ENCODE measurements at places on chromosomes 3 and 15.

DNA sequence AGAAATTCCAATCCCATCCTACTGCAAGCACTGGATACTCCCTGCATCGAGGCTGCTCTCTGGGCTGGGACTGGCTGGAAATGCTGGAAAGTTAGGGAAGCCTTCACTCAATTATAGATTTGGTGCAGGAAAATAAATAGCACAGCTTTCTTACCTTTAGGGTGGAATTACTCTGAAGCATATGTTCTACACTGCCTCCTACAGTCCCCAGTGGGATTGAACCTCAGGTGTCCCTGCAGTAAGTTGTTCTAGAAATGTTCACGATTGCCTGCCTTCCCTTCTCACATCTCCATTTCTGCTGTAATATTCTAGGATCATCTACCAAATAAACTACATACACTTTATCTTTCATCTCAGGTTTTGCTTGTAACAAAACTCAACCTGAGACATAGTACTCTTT, 536.7 kb upstream of the LMCD1 start:
- DNase-seq = no peak

DNA sequence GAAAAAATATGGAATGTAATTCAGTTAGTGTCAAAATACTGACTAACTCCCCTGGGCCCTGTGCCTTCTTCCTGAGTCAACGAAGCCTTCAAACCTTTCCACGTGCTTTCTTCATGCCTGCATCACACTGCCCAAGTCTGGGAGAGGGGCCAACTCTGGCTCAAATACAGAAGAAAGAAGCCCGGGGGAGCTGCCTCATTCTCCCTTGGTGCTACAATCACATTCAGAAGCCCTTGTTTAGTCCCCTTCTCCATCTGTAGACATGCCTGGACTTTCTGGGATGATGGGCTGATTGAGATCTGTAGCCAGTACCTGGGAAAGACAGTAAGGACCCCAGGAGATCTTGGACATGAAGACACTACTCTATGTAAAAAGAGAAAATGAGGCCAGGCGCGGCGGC, 77.8 kb upstream of the GSK3B start:
- DNase-seq = no peak

DNA sequence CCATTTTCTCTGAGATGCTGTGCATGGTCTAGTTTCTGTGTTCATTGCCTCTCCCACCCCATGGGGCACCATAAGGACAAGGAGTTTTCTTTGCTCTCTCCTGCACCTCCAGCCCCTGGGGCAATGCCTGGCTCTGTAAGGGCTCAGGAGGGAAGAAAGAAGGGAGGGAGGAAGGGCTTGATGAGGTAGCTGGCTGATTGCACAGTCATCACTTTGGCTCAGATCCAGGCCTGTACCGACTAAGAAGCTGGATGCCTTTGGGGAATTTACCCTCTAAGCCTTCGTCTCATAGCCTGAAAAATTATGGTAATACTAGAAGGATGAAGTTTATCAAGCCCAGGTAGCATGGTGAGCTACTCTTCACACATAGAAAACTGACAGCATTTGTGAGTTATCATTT, 382.9 kb downstream of the GABRG3 start:
- DNase-seq = no peak

DNA sequence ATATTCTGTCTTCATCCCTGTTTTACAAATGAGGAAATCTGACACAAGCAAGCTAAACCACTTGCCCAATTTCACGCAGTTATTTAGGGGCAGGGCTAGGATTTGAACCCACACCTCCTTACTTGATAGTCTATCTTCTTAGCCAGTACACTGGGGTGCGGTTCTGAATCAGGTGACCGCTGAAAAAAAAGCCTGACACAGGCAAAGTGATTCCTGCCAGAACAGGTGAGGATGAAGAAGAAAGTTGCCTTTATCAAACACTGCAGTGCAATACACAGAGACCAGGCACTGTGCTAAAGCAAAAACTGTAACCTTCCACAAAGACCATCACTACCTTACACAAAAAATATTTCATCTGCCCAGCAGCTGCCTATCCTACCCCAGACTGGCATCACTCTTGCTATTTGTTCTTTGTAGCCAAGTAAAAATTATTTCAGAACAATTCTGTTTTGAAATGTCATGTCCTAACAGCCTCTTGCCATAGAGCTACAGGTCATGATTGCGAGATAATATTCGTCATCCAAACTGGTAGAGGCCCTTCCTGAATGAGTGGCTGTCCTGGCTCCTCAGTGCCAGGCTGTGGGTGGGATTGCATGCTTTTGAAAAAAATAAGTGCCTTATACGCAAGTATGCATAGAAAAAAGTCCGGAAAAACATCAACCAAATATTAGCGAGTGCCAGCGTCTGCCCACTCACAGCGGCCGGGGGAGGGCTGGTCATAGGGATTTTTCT, 142.3 kb upstream of the TPM1 start:
- DNase-seq = no peak

DNA sequence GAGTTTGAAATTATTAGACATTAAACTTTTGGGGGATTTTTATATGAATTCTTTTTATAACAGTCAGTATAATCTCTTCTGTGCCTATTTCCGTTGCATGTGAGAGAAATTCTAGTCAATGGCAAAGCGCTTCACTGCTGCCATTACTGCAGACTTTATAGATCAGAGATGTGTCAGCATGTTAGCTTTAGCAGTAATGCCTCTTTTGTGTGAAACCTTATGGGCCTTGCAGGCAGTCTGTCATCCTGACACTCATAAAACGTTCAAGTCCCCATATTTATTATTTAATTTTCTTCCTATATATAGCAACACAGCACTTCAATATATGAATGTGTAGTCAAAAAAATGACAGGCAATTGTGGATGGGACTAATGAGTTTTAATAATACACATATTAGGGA, 191.0 kb downstream of the NLGN1 start:
- no peak for DNase-seq

GRCh38 chr3:36796161-36796560, 31.8 kb upstream of the DCLK3 start:
- DNase-seq = no peak

DNA sequence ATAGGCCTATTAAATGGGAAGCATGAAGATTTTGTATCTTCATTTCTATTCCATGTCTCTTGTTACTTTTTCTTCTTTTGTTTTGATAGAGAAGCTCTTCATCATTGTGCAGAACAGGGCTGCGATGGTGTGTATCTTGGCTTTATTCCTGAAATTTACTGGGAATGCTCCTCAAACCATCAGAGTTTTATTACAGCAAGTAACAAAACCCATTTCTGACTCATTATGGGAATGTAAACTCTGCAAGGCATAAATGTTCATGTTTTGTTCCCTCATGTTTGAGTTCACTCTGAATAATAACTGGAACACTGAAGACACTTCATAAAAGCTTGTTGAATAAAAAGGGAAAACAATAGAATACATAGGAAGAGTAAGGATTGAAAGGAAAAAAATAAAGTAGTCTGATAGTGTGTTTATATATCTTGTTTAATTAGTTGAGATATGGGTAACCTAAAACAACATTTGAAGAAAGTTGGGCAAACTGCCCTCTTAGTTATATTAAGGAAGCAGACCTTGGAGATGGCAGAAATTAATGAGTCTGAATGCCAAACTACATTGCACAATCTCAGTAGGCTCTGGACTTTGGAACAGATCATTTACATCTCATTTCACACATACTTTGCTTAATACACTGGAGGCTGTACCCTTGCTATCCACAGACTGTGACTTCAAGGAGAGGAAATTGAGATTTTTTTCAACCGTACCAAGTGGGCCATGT, 521.5 kb downstream of the GRM7 start:
- DNase-seq = no peak

DNA sequence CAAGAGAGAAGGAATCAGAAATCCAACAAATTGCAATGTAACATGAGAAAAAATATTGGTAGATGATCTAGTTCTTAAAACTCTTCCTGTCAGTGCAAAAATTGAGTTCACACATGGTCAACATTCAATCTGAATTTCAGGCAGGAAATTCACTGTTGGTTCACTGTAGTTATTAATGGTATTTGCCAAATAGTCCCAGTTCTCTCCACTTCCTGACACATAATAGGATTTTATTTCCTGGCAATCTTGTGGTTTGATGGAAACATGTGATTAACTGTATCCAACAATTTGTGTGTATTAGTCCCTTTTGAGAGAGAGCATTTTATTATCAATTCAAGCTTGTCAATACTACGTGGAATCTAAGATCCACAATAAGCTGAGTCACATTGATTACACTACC, 1103.1 kb downstream of the ROBO2 start:
- no peak for DNase-seq

DNA sequence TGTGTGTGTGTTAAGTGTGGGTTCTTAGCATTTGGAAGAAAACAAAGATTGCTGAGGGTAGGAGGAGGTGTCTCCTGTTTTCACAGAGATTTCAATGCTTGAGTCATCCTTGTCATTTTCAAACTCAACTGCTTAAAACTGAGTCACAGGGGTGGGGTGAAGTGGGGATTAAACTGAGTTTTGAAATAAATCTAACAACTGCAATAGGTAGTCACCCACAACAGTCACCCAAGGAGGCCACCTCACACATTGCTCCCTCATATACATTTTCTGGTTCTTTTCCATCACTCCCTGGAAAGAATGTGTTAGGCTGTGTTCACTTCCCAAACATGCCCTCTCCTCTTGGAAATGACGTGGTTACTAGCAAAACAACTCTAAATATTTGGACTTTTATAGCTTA, 187.7 kb upstream of the CMC1 start:
- DNase-seq = no peak

DNA sequence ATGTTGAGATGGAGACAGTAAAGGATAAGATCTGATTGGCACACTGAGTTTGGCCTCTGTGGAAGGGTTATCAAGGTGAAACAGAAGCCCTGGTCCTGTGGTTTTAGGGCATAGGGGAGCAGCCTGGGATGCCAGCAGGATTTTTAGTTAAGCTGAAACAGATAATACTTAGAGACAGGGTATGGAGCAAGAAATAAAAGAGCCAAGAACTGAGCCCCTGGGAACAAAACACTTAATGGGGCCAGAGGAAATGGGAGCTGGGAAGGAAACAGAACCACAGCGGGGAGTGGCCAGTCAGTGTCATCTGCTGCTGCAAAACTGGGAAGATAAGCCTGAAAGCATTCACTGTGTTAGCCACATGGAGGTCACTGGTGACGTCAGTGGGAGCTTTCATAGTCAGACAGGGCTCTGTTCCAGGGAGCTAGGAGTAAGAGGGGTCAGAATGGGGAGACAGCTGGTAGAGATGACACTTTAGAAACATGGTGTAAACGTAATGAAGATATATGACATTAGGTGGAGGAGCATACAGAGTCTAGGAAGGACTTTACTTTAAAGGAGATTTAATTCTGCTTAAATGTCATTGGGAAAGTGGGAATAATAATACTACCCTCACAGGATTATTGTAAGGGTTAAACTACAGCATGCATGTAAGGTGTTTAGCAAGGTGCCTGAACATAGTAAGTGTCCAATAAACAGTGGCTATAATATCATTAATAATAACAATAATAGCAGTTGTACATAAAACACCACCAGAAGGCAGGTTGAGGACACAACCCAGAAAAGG, 172.7 kb upstream of the CTNNB1 start:
- DNase-seq = no peak

DNA sequence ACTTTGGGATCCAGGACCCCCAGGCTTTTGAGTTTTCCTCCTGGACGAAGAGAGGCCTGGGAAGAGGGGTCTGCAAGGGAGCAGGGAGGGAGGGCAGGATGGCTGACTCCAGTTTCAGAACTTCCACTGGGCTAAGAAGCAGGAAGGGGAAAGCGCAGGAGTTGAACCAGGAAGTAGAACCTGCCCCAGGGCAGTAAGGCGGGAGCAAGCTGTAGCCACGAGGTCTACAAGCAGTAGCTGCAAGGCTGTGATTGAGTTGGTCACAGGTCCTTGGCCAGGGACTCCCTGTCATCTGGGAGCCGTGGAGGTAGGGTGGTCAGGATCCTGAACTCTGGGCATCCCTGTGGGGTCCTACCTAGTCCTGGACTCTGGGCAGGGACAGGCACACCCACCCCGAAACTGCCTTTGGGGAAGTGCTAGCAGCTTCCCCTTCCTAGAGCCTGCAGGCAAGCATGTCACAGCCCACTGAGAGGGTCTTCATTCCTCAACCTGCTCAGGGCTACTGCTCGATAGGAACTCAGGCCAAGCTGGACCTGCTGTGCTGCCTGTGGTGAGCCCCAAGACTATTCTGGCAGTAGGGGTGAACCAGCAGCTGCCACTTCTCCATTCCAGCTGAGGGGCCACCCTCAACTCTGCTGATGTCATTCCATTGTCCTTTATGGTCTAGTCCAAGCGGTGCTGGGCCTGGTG, 5.8 kb upstream of the GNAI2 start:
- no peak for DNase-seq

GRCh38 chr3:146334151-146334550, 83.2 kb upstream of the PLSCR4 start:
- no peak for DNase-seq

GRCh38 chr3:182969277-182969676, 11.1 kb downstream of the DCUN1D1 start:
- no peak for DNase-seq

DNA sequence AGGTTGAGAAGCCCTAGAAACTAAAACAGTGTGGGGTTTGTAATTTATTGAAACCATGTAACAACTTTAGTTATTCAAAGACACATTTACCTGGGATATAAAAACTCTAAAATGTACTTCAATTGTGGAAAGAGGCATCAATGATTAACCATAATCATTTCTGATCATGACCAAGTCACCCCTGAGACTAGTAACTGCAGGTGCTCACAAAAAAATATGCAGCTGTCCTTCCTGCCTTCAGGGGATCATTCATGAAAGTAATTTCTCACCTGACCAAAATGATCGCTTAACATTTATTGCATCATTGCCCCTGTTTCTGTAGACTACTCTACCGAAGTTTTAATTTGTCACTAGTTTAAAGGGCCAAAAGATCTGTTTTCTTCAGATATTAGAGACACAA, 9.0 kb downstream of the ACP3 start:
- DNase-seq = no peak

DNA sequence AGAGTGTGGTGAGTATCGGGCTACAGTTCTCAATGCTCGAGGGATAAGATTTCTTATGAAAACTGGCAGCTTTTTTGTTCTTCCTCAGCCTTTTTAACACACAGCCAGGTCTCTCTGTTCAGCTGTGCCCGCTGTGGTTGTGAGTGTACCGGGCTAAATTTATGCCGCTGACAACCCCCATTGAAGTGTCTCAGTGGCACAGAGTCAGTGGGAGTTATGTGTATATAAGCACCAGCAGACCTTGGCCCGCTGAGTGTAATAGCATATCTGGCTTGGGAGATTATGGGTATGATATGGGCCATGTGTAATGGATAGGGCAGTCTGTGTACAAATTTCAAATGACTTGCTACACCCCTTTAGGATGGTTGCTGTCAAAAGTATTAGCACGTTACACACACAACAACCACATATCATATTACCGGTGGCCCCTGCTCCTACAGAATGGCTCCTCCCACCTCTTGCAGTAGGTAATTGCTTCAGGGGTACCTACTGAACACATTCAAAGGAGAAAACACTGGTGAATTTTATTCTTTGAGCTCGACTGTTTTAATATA, 26.9 kb upstream of the NR2F2 start:
- no peak for DNase-seq

DNA sequence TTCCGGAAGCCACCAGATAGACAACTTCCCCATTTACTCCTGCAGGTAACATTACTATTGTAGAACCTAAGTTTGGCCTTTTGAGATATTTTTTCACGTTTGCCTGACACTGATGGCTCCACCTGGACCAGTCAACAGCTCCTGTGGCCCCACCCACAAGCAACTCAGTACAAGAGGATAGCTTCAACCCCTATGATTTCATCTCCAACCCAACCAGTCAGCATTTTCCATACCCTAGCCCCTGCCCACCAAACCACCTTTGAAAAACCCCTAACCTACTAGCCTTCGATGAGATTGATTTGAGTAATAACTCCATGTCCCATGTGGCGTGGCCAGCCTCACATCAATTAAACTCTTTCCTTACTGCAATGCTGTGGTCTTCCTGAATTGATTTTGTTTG, 950 bp upstream of the EHHADH start:
- DNase-seq = no peak

GRCh38 chr3:100602506-100603444, 6.6 kb upstream of the ADGRG7 start:
- DNase-seq = no peak
